Pancreas (tissue), 10 donors: ENCODE measurements at places on chromosomes 7 and 10.
A peak's percentile ranks its signal among the peaks of the same experiment; 100 is the strongest.

GRCh38 chr7:47196106-47196645, 385.7 kb downstream of the TNS3 start:
- no peak for DNase-seq

- DNase-seq = no peak
Observed at GRCh38 chr10:65041307-65041706, 1520.1 kb downstream of the REEP3 start.

- no peak for DNase-seq
Observed at GRCh38 chr7:152925412-152926147, 166.0 kb downstream of the ACTR3B start.

GRCh38 chr7:114507381-114507780, 92.8 kb downstream of the FOXP2 start:
- DNase-seq = no peak

DNA sequence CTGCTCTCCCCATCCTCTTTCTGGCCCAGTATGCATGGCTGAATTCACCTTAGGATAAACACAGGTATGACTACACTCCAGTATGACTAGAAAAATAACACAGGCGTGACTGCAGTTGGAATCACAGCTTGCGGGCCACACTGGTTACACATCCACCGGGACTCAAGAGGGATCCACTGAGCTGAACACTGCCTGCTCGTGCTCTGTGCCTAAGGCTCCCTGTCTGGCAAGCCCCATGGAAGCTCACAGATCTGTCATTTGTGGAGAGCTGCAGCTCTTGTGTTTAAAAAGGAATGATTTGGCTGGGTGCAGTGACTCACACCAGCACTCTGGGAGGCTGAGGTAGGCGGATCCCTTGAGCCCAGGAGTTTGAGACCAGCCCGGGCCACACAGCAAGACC, 26.8 kb downstream of the VOPP1 start:
- DNase-seq = peak; percentile 21

DNA sequence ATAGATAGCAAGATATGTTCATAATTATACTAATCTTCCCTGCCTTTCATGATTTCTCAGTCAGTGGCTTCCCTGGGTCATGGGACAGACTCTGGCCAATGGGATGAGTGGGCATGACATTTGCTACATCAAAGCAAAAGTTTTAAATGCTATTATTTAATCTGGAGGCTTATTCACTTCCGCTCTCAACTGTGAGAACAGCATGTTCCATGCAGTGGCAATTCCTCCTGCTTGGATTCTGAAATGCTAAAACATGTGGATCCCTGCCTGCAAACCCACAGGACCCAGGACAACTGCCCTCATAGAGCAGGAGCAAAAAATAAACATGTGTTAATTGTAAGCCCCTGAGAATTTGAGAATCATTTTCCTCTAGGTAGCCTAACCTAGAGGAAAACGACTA, 1412.4 kb upstream of the CELF2 start:
- DNase-seq = no peak
